ENCODE measurements at places on chromosomes 2 and 18. TPM values are rescaled to one million over a fixed set of nuclear protein-coding genes. Genes with fewer than 3 reads are reported as not detected.

Gene EML4
- 73.4 TPM for total RNA-seq

Gene TBR1
- total RNA-seq, result not detected

DNA sequence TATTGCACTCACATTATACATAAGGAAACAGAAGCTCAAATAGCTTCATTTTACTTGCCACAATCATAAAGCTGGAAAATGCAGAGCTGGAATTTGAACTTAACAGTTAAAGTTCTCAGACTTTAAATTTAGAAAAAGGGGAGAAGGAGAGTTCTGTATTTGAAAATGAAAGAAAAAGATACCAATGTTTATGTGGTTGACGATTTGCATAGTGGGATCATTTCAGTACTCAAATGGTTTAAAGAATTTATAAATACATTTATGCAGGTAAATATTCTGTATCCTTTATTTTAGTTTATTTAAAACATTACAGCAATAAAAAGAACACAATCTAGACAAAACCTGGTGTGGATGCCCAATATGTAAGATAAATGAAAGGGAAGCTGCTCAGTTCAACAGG lies 25.5 kb upstream of the STAT4 start:
- no peaks in the 10 kb centered on the region for H3K27me3 ChIP-seq
- DNase-seq, result no peak
- peak overlapping the region; percentile 70 for H3K27ac ChIP-seq

DNA sequence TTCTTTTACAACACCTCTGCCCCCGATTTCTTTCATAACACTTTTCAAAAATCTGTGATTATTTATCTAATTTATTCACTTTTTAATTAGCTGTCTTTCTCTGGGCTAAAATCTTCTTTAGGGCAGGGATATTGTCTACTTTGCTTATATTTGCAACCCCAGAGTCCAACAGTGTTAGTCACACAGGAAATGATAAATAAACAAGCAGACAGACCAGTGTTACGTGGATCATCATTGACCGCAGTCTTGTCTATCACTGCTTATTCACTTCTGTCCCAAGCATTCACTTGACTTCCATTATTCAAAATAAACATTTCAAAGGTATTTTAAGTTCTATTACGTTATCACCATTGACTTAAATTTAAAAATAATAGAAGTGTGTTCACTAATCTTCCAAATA lies 237.6 kb upstream of the UBE2E3 start:
- no peaks in the 10 kb centered on the region for H3K36me3 ChIP-seq
- H3K4me1 ChIP-seq, result no peaks in the 10 kb centered on the region
- H3K27ac ChIP-seq, result no peak overlapping the region
- H3K4me3 ChIP-seq, result no peak overlapping the region
- DNase-seq, result no peak

GRCh38 chr2:27647289-27647688 lies 16.1 kb downstream of the SUPT7L start:
- no peaks in the 10 kb centered on the region for H3K27me3 ChIP-seq
- H3K36me3 ChIP-seq, result peaks cover 40% of the 10 kb centered on the region
- H3K4me1 ChIP-seq, result no peaks in the 10 kb centered on the region
- peak overlapping the region; percentile 55 for H3K27ac ChIP-seq

Gene WNT6
- total RNA-seq, result not detected

- H3K4me1 ChIP-seq, result peaks cover 5% of the 10 kb centered on the region
- H3K36me3 ChIP-seq, result no peaks in the 10 kb centered on the region
- H3K27ac ChIP-seq, result no peak overlapping the region
- no peak overlapping the region for H3K4me3 ChIP-seq
Measured at GRCh38 chr18:74337912-74338309, 22.3 kb downstream of the C18orf63 start.

GRCh38 chr2:142734770-142735169 lies 142.7 kb upstream of the KYNU start:
- no peak overlapping the region for H3K27ac ChIP-seq
- H3K4me3 ChIP-seq, result no peak overlapping the region
- H3K4me1 ChIP-seq, result no peaks in the 10 kb centered on the region

DNA sequence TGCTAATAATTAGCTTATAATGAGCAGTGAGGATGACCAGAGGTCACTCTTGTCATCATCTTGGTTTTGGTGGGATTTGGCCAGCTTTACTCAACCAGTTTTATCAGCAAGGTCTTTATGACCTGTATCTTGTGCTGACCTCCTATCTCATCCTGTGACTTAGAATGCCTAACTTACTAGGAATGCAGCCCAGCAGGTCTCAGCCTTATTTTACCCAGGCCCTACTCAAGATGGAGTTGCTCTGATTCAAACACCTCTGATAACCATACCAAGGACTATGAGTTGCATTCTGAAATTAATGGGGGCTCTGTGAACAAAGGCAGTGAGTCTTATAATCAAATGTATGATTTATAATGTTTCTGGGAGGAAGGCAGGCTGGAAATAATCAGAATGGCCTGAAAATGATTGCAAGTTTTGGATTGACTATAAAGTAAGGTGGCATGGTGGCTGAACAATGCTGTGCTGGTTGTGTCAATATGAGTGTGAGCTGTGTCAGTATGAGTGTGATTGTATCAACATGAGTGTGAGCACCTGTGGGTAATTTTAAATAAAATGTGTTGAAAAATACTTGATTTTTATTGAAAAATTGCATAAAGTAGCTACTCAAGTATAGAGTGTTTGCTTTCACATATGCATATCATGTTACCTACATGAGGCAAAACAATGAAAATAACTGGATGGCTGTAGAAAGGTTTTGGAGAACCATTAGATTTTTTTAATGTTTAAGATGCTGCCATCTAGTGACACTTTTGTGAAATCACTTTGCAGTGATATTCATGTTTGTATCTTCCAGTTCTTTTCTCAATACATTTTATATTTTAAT lies 103.0 kb downstream of the KYNU start:
- H3K4me3 ChIP-seq, result no peak overlapping the region
- no peaks in the 10 kb centered on the region for H3K36me3 ChIP-seq
- no peaks in the 10 kb centered on the region for H3K4me1 ChIP-seq
- DNase-seq, result no peak
- H3K27me3 ChIP-seq, result peaks cover 16% of the 10 kb centered on the region

Gene RFX8
- 1.0 TPM for total RNA-seq

Gene LRRTM1
- not detected for total RNA-seq

- DNase-seq, result no peak
- no peak overlapping the region for H3K4me3 ChIP-seq
- no peaks in the 10 kb centered on the region for H3K36me3 ChIP-seq
- no peaks in the 10 kb centered on the region for H3K4me1 ChIP-seq
Measured at GRCh38 chr2:191302459-191303139, 57.4 kb downstream of the MYO1B start.
